ENCODE measurements at places on chromosomes 11 and 22.
A peak's percentile ranks its signal among the peaks of the same experiment; 100 is the strongest.

DNA sequence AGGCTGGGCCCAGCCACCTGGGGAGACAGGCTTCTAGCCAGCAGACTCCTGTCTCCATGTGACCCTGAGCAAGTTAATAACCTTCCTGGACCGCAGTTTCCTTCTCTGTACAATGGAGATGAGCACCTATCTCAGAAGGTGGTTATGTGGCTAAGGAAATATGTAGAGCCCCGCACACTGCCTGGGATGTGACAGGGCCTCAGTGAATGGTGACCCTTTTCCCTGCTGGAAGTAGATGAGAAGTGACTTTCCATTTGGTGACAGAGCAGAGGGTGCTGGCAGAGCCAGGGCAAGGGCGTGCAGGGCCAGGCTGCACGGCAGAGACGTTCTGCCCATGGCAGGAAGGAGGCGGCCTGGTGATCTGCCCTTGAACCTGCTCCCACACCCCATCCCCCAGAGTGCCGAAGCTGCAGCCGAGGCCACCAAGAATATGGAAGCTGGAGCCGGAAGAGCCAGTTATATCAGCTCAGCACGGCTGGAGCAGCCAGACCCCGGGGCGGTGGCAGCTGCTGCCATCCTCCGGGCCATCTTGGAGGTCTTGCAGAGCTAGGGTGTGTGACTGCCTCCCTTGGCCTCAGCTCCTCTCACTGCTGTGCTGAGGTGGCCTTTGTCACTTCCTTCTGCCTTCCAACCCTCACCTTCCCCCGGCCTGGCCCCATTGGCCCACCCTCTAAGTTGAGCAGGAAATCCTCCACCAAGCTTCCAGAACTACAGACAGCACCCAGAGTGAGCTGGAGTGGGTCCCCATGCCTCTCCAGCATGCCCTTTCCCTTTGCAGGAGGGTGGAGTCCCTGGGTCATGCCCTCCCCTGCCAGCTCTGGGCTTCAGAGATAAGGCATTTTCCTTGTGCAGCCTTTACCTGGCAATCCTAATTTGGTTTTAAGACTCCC, 13.2 kb downstream of the TKFC start:
- DNase-seq: no peak

GRCh38 chr22:24499706-24500276, 4.7 kb downstream of the UPB1 start:
- DNase-seq: no peak

DNA sequence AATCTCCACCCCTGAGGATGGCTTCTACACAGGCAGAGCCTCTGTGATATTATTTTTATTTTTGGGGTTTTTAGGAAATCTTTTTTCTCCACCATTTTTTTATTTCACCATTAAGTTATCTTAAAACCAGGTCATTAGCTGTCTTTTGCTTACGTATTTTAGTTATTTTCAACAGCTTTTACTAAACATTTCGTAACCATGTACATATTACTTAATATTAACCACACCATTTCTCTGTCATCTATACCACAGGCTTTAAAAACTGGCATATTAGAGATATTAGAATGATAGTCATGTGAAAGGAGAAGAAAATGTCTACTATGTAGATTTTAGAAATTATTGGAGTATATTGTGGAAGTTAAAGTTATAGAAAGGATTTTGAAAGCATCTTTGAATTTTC, 37.4 kb downstream of the YAP1 start:
- no peak for DNase-seq

- no peak for DNase-seq
Observed at GRCh38 chr11:62202910-62203309, 5.6 kb upstream of the SCGB2A1 start.

- no peak for DNase-seq
Observed at GRCh38 chr11:61540528-61540927, 32.0 kb downstream of the LRRC10B start.

DNA sequence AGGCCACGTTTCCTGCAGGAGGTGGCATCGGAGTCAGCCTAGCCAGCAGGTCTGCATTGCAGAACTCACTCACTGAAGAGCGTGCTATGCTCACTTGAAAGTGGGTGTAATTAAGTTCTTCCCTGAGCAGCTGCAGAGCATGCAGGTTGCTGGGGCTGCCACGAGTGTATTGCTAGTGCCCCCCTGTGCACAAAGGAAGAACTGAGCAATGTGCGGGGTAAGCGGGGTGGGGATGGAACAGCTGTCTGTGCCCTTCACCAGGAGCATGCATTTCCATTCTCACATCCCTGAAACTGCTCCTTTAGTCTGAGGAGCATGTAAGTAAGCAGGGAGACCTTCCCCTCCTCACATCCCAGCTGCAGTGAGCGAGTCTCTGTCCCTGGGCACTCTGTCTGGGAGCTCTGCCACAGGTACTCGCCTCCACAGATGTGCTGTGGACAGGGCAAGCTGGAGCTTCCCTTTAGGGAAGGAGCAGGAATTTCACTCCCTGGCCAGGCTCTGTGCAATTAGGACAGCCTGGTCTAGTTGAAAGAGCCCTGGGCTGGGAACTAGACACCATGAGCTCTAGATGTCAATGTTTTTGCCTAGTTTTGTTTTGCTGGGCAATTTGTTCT, 1031.8 kb downstream of the NTM start:
- DNase-seq: peak; percentile 4

GRCh38 chr22:38305471-38306448, 11.5 kb downstream of the CSNK1E start:
- peak; percentile 29 for DNase-seq

- DNase-seq: no peak
Observed at GRCh38 chr11:15055620-15056356, 17.6 kb upstream of the CALCB start.

- DNase-seq: no peak
Observed at GRCh38 chr22:42401535-42402334, 30.5 kb downstream of the NFAM1 start.

- DNase-seq: no peak
Observed at GRCh38 chr11:13260201-13260962, 17.2 kb upstream of the BMAL1 start.

- peak; percentile 86 for DNase-seq
Observed at GRCh38 chr11:111735262-111736116, 30.7 kb downstream of the PPP2R1B start.

DNA sequence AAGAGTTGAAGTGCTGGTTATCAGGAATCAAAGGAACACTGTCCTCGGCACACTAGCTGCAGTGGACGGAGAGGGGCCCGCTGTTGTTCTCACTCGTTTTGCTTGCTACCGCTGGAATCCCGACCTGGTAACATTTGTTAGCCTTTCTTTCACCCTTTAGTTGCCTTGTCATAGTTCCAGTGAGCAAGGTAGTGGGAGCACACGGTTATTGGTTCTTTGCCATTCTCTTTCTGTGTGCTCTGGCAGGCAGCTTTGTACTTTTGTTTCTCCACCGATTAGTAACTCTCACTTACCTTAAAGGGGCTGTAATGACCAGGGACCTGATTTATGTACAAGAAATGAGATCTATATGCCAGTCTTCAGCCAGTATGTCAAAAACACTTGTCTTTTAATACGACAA, 1.8 kb downstream of the DEPDC7 start:
- no peak for DNase-seq

DNA sequence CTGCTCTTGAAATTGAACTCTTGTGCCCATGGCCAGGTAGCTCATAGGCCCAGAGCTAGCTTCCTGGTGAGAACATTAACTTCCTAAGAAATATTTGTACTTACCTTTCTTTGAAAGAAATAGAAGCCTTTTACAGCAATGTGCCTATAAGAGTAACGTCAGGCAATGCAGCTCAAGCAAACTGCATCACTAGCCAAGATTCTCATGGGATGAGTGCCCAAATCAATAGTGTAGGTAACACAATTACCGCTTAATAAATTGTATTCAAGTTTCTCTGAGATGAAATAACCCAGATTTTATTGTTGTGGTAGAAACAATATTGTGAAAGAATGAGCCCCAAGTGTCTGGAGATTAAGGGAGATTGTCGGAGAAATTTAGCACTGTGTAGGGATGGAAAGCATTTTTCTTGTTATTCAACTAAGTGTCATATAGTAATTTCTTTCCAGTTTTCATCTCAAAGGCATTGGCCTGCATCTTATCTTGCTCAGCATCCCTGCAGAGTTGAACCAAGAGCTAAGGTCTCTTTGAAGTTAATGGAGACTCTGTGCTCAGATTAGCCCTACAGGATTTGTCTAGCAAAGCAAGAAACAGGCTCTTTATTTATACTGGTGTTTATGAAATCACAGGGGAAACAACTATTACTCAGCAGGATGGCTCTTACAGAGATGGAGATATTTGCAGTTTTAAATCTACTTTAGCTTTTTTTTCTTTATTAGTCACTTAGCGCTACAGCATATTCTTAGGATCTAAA, 321.0 kb upstream of the PDGFD start:
- DNase-seq: no peak

- DNase-seq: no peak
Observed at GRCh38 chr11:31619980-31620379, 110.4 kb downstream of the ELP4 start.
